Natural killer cell (primary cell): ENCODE measurements at places on chromosomes 7 and 10. TPM values are rescaled to one million over a fixed set of nuclear protein-coding genes. Genes with fewer than 3 reads are reported as not detected.

DNA sequence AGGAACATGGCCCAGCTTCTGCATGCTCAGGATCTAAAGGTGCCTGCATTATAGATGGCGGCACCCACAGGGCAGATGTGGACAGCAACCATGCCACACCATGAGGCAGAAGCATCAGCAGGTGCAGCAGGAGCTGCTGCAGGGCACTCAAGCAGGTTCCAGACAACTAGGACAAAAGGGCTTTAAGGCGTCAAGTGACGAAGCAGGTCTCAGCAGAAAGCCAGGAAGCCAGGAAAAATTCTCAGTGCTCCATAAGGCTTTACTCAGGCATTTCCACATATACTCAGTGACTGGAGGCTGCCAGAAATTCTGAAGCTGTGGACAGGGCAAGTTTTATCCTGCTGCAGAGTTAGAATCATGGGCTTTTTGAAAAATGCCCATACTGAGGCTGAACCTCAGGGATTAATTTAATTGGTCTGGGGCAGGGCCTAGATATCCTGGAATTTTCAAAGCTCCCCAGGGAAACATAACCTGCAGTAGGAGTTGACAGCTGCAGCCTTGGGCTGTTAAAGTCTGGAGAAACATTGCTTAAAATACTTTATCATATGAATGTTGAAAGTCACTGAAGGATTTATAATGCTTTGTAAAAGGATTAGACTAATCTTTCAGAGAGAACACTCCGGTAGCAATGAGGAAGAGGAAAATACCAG lies 68.1 kb upstream of the RNF148 start:
- DNase-seq: no peak

- no peak for DNase-seq
These were observed 506.9 kb downstream of the RPS24 start for GRCh38 chr10:78540355-78541076.

- no peak for DNase-seq
These were observed 9.7 kb downstream of the IFIT3 start for GRCh38 chr10:89337484-89337883.

GRCh38 chr7:123242467-123243092 lies 42.8 kb upstream of the SLC13A1 start:
- no peak for DNase-seq

DNA sequence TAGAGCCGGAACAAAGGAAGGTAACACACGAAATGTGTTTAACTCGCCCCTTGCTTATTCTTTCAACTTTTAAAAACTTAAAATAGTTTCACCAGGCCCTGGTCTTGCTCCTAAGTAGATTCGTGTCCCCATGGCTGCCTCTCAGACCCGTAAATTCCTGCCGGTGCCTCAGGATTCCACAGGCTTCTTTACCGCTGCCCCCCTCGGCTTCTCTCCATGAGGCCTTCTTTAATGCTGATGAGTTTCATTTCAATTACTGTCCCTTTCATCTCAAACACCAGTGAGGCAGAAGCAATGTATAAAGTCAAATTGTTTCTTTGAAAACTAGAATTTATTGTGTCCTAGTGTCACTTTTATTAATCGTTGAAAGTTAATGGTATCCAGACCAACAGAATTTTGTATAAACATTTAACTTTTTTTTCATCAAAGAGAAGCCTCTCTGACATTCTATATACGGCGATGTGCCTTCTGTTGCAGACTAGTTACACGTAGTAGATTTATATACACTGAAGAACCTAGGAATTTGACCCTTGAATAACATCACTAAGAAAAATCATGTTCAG lies 225.2 kb downstream of the C7orf25 start:
- no peak for DNase-seq

PRDX3 gene
- 17.4 TPM for total RNA-seq
